ENCODE measurements at places on chromosomes 2 and 18. TPM values are rescaled to one million over a fixed set of nuclear protein-coding genes. Genes with fewer than 3 reads are reported as not detected.

Gene CYS1
- 0.70 TPM for total RNA-seq

Gene SLC19A3
- total RNA-seq = not detected

Gene FAM124B
- 4.7 TPM for total RNA-seq

Gene DGUOK
- 63.9 TPM for total RNA-seq

Gene DSG1
- total RNA-seq = not detected

Gene THSD7B
- total RNA-seq = not detected

Gene PLEK
- total RNA-seq = 0.86 TPM

Gene ARMC9
- total RNA-seq = 1.1 TPM

Gene POTEI
- not detected for total RNA-seq

Gene NT5DC4
- total RNA-seq = not detected

Gene C2orf66
- total RNA-seq = 0.20 TPM

Gene SLC38A11
- not detected for total RNA-seq

Gene SDC1
- 0.14 TPM for total RNA-seq

Gene CD8A
- total RNA-seq = 3.2 TPM

Gene C1QL2
- total RNA-seq = not detected

Gene LRATD1
- not detected for total RNA-seq

Gene SLC8A1
- total RNA-seq = 1.9 TPM

Gene MYOM1
- 1.5 TPM for total RNA-seq

Gene PRKAG3
- not detected for total RNA-seq

Gene SP140L
- 120 TPM for total RNA-seq

Gene ASB18
- not detected for total RNA-seq

Measured in T-helper 2 cell treated with Interferon-gamma antibody and Interleukin-4, amounts not matched to agents 100 ng/mL and 5 ng/mL, for 36 hours (primary cell).